ENCODE measurements at places on chromosomes 7 and 10.
A peak's percentile ranks its signal among the peaks of the same experiment; 100 is the strongest.

DNA sequence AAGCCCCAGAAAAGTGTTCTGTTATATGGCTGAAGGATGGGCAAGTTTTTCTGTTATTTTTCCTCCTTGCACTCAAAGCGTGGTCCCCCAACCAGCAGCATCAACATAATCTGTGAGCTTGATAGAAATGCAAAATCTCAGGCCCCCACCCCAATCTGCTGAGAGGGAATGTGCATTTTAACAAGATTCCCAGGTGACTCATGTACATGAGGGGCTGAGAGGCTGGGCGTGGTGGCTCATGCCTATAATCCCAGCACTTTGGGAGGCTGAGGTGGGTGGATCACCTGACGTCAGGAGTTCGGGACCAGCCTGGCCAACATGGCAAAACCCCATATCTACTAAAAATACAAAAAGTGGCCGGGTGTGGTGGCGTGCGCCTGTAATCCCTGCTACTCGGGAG is 326.8 kb upstream of the PODXL start:
- DNase-seq = peak; percentile 17

DNA sequence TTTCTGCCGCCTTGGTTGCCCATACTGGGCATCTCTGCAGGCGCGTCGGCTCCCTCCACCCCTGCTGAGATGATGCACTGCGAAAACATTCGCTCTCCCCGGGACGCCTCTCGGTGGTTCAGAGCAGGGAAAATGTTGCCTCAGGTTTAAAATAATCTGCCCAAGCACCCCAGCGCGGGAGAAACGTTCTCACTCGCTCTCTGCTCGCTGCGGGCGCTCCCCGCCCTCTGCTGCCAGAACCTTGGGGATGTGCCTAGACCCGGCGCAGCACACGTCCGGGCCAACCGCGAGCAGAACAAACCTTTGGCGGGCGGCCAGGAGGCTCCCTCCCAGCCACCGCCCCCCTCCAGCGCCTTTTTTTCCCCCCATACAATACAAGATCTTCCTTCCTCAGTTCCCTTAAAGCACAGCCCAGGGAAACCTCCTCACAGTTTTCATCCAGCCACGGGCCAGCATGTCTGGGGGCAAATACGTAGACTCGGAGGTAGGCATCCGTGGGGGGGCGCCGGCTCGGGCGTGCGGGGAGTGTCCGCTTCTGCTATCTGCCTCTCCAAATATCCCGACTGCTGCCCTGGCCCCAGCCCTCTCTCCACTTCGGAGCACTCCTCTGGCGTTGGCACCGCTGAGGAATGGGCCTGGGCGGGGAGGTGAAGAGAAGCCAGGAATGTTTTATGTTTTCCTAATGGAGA is at the start of gene CAV1:
Gene CAV1, plus strand, starts transcription at position 428 of the 689 bp plus-strand sequence. Its CDS starts 27 bp downstream, at position 455.
- peak; percentile 95 for DNase-seq

DNA sequence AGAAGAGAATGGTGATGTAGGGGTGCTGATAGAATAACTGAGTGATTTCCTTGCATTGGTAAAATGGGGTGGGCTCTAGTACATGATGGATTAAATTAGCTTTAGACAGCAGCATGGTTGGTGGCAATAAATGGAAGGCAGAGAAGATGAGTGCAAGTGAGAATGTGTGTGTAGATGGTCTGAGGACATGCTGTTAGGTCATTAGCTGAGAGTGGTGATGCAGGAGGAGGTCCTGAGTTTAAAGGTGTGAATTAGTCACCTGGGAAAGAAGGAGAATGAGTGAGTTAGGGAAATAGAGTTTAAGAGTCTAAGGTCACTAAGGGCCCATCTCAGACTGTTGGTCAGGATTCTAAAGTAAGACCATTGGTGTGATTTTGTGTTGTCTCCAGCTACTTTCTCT is 17.9 kb upstream of the SEC61A2 start:
- DNase-seq = no peak

- no peak for DNase-seq
Measured at GRCh38 chr7:95840953-95841950, 68.9 kb downstream of the DYNC1I1 start.
